DMS79 (cell line): ENCODE measurements at places on chromosomes 6 and 20.

DNA sequence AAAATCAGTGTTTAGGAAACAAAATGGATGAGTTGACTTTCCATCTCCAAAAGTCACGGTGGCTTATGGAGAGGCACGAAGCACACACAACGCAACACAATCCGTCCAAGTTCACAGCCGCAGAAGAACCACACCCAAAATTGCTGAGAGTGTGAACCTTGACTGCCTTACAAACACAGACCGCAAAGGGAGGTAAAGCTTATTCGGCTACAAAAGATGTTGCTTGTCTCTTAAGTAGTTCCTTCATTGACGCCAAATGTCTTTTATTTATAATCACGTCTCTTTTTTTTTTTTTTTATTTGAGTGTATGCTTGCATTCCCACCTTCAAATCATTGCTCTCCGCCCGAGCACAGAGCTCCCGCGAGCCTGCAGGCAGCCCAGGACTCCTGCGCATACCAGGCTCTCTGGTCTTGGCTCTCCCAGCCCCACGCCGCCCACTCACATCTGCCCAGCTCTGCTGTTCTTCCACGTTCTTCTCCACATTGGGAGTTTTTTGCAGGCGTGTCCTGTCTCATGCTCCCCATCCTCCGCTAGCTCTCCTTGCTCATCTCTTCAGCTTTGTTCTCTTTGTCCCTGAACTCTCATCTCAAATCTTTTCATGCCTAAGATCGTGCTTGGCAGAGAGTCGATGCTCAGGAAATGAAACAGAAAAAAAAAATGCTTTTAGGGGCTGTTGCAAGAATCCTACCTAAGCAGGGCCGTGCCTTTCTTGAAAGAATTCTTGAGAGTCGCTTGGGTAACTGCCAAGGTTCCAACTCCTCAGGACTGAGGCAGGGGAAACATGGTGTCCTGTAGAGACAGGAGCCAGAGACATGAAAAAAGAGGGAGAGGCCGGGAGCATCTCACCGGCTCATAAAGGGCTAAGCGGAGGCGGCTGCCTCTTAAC, 25.8 kb downstream of the LY86 start:
- DNase-seq = no peak

GRCh38 chr6:12955956-12956355, 239.4 kb downstream of the PHACTR1 start:
- no peak for DNase-seq

- no peak for DNase-seq
Measured at GRCh38 chr20:17380801-17381200, 150.4 kb downstream of the BFSP1 start.

GRCh38 chr6:13478525-13478966, 8.9 kb downstream of the GFOD1 start:
- DNase-seq = no peak

DNA sequence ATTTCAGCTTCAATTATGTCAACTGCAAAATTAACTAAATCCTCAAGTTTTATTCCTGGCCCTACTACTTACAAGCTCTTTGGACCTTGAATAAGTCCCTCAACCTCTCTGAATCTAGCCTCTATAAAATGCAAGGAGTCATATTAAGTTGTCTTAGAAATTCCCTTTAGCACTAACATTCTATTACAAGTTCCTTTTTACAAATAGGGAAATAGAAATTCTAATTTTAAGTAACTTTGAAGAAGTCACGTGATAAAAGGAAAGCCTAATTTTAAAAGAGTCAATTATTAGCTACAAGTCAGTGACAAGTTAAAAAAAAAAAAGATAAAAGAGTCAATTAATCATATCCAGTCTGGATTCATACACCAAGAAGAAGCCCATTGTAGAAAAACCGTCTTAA, 24.6 kb upstream of the GTF3C6 start:
- DNase-seq = no peak

- no peak for DNase-seq
Measured at GRCh38 chr6:24606200-24606930, 39.6 kb downstream of the KIAA0319 start.

DNA sequence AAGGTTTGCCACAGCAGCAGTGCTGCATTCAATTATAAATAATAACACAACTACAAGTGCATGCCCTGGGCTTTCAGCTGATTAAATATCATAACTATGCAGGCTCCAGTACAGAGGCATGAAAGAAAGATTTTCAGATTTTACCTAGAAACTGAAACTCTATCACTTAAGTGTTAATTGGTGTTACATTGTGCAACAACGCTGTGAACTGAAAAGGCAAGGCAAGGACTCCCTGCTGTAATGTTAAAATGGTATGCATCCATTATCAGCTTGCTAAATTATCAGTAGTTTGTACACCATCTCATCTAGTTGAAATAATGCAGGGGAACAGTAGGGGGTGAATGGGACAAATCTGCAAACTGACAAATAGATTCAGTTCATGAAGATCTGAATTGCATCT, 976.7 kb upstream of the MANEA start:
- no peak for DNase-seq

DNA sequence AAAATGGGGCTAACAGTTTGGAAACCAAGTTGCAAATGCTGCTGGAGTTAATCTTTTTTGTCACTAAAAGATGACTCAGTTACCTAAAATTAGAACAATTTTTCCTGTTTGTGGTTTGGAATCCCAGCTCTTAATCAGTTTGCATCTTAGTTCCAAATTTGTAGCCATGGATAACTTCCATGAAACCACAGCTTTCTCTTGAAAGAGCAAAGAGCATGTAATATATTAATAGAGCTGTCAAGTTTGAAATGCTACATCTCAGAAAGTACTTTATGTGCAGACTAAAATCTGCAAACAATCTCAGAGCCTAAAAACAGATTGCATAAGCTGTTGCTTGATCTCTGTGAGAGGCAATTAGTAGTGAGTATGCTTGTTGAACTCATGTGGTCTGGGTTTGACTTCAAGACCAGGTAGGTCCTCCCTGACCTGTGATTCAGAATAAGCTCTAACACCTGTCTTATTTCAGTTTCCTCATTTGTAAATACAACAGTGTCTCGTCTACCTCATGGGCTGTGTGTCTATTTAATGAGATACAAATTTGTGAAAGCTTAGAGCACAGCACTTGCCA, 23.5 kb downstream of the DHX35 start:
- DNase-seq = peak; percentile 28

GRCh38 chr6:53168516-53169267, 20.1 kb upstream of the GCM1 start:
- DNase-seq = no peak

DNA sequence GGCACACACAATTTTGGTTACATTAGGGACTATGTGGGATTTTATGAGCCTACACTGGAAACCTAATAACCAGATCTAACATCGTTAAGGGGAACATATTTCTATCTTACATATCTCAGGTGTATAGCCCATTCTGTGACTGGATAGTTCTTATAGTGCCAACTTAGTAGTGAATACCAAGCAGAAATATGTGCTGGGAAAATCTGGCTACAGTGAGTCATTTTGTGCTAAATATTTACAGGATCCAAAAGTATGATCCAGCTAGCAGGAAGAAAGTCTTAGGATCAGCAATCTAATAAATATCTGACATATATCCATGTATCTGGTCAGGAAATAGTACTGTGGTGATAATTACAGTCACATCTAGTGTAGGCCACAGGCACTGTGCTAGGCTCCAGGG, 94.6 kb upstream of the INSM1 start:
- no peak for DNase-seq
